ENCODE measurements at places on chromosomes 7 and 10. TPM values are rescaled to one million over a fixed set of nuclear protein-coding genes. Genes with fewer than 3 reads are reported as not detected.

GRCh38 chr10:96995851-96996250 lies 163.8 kb downstream of the LCOR start:
- DNase-seq: peak; percentile 63

GRCh38 chr10:98404571-98405359 lies 10.2 kb downstream of the PYROXD2 start:
- DNase-seq: peak; percentile 75

GRCh38 chr7:112081778-112082177 lies 124.4 kb downstream of the DOCK4 start:
- no peak for DNase-seq

GRCh38 chr10:69047111-69047832 lies 40.6 kb upstream of the SRGN start:
- no peak for DNase-seq

DNA sequence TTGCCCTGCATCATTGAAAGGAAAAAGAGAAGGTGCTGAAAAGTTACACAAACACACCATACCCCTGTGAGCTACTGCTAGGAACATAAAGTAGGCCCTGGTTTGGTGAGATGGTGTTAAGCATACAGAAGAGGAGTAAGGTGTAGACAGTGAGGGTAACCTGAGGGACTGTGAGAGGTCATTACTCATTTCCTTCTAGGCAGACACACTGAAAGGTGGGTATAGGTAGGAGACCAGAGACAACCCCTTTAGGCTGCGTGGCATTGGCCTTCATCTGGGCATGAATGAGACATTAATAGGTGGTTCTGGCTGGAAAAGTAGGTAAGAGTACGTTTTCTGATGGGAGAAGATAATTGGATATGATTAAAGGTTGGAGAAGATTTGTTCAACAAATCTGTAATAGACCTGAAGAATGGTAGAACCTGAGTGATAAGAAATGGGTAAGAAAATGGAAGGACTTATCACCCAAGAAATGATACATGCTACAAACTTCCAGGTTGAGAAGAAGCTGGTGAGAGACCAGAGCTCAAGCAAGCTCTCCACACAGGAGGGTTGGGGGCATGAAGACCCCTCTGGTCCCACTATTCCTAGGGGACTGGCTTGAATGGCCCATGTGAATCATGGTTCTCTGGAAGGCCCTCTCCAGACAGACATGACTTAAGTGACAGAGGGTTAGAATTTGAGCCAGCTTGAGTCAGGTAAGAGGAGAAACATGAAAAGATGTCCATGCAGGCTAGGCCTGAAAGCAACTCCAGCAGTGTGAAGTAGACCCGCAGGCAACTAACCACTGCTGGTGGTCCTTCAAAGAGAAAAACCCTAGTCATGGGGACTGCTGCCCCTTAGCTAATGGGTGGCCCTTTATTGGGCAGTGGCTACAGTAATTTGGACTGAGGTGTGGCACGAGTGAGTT lies 3.8 kb downstream of the COMTD1 start:
- no peak for DNase-seq

DNA sequence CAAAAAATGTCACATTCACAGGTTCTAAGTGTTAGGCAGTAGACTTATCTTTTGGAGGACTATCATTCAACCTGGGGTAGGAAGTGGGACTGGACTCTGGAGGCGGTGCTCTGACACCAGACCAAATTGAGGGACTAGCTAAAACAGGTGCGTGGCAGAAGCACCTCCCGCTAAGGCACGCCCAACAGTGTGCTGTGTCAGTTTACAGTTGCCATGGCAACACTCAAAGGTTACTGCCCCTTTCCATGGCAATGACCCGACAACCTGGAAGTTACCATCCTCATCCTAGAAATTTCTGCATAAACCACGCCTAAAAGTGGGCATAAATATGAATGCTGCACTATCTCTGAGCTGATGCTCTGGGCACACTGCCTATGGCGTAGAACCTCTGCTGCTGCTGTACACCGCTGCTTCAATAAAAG lies 14.0 kb upstream of the BLNK start:
- no peak for DNase-seq

GRCh38 chr7:87038993-87039690 lies 20.3 kb downstream of the ELAPOR2 start:
- no peak for DNase-seq

DNA sequence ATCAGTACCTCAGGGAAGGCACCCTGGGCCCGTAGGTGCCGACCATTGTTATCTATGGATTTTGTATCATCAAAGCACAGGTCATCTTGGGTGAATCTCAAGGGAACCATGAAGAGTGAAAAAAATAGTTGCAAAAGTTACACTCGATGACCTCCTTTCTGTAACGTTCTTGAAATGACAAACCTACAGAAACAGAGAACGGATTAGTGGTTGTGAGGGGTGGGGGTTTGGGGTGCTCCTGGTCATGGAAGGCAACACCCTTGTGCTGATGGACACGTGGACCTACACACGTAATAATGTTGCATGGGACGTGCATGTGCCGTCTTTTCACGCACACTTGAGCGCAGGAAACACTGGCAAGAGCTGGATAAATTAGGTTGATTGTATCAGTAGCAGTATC lies 655.9 kb downstream of the SDK1 start:
- DNase-seq: no peak

DNA sequence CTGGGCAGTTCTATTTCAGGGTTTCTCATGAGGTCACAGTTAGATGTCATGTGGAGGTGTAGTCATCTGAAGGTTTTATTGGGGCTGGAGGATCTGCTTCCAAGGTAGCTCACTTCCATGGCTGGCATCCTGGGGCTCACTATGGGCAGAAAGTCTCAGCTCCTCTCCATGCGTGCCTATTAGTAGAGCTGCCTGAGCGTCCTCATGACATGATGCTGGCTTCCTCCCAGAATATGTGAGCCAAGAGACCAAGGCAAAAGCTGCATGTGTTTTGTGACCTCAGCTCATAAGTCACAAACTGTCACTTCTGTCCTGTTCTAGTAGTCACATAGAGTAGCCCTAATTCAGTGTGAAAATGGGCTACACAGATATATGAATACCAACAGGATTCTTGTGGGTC lies 524.4 kb downstream of the SUGCT start:
- no peak for DNase-seq

DNA sequence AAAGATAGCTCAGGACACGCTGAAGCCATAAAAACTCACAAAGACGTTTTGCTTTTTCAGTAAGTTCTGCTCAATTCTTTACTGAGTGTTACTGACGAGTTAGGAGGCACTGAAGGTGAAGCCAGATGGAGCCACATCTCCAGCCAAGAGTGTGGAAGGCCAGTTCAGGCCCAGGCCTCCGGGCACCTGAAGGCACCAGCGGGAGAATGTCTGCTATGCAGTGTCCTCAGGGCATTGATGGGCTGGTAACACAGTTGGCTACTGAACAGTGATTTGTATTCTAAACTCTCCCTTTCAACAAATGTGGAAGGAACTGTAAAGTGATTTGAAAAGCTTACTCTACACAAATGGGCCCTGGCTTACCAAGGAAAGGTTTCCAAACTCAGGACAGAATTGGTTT lies 64.8 kb upstream of the SVIL start:
- DNase-seq: no peak

Gene HOXA2
- not detected for total RNA-seq

Gene EPHA1
- 0.96 TPM for total RNA-seq

Gene C10orf67
- 0.46 TPM for total RNA-seq

Gene ANK3
- 21.1 TPM for total RNA-seq

Gene TMEM229A
- total RNA-seq: 0.09 TPM

Gene MRPS33
- total RNA-seq: 53.8 TPM

GRCh38 chr7:117830422-117830954 lies 42.8 kb downstream of the CTTNBP2 start:
- DNase-seq: no peak

Gene DDC
- not detected for total RNA-seq

Gene INMT
- total RNA-seq: 0.09 TPM

DNA sequence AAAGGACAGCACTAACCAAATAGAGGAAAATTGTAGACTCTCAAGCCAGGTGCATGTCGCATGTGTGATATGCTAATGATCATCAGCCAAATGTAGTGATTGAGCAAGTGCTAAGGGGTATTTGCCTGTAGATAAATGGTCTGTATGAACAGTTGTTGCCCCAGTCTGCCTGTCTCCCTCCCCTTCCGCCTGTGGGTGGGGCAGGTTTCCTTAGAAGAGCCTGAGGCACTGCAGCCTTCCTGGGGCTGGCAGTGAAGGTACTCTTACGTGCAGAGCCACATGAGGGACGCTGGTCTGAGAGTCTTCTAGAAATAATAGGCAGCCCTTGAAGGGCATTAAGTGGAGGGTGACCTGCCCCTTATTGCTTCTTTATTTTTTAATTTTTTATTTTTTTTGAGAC lies 152.1 kb downstream of the SNX10 start:
- no peak for DNase-seq

- no peak for DNase-seq
Observed at GRCh38 chr10:73079779-73080541, 16.7 kb downstream of the P4HA1 start.

DNA sequence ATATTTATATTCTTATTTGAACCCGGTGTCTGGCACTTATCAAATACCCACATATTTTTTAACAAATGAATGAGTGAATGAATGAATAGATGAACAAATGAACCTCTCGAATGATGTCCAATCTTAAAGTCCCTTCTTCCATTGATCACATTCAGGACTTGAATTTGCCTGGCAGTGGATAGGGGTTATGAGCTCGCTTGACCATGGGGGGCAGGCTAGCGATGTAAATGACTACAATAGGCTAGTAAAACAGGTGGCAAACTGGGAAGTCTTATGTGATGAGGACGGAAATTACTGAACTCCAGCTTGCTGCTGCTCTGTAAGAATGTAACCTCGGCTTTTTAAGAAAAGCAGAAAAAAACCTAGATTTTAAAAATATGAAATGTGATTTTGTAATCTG lies 247.7 kb upstream of the DKK1 start:
- DNase-seq: no peak

Gene PPP1R9A
- total RNA-seq: 5.1 TPM

Gene MARVELD1
- 79.2 TPM for total RNA-seq

Gene PRPF18
- total RNA-seq: 21.0 TPM

- DNase-seq: no peak
Observed at GRCh38 chr10:121240011-121240410, 358.2 kb downstream of the FGFR2 start.

Gene MBL2
- not detected for total RNA-seq

DNA sequence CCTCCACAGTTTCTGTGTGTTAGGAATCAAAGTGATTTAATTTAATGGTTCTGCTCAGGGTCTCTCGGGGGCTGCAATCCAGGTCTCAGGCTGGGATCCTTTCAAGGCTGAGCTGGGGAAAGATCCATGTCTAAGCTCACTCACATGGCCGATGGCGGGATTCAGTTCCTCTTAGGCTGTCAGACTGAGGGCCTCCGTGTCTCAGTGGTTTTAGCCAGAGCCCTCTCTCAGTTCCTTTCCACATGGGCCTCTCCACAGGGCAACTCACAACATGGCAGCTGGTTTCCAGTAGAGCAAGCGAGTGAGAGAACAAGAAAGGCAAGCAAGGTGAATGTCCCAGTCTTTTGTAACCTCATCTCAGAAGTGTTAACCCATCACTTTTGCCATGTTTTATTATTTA lies 26.9 kb downstream of the CAV1 start:
- no peak for DNase-seq

DNA sequence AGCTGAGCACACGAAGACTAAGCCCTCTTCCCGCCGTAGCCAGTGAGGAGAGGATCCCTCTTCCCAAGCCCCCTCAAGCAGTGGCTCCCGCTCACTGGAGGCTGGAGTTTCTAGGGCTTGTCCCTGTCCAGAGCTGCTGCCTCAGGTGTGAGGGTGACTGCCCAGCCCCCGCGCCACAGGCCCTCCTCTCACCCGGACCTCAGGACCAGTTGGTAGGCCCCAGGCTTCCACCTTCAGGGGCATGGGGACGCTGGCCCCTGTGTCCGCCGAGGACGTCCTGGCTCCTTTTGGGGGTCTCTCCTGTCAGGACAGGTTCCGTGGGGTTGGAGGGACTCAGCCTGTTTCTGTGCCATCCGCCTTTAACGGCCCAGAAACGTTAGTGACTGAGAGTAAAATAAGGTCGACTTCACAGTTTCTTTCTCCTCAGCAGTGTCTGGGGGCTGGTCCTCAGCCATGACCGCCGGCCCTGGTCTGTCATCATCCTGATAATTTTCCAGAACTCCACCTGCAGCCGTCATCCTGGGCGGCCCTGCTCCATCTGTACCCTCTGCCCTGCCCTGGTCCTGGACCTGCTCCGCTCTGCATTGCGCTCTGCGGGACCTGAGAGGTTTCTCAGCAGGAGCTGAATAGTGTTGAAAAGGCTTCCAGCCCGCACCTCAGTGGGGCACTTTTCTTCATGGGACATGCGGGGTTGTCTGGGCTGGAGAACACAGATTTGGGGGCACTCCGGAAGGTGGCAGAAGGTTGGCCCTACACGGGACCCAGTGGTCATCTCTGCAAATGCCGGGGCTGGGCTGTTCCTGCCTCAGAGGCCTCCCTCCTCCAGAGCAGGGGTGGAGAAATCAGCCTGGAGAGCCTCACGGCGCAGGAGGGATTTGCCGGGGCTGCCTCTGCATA lies 36.0 kb upstream of the FAM20C start:
- DNase-seq: no peak

DNA sequence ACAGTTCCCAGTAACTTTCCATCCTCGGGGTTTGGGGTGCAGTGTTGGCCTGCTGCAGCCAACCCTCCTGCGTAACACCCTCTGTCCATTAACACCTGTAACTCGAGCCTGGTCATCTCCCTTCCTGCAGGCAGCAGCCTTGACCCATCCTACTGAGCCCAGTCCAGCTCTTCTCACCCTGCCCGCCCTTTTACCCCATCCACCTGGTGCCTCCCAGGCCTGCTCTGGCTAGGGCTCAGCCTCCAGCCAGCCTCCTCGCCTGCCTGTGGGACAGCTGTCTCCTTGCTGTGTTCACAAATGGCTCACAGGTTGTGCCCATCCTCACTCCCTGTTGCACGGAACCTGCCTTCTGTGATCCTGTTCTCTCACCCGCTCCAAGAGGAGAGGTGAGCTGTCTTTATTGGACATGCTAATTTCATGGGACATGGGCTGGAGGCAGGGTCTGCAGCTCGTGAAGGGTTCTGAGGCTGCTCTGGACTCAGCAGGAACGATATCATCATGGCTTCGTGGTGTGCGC lies 277.2 kb upstream of the TCERG1L start:
- DNase-seq: no peak

DNA sequence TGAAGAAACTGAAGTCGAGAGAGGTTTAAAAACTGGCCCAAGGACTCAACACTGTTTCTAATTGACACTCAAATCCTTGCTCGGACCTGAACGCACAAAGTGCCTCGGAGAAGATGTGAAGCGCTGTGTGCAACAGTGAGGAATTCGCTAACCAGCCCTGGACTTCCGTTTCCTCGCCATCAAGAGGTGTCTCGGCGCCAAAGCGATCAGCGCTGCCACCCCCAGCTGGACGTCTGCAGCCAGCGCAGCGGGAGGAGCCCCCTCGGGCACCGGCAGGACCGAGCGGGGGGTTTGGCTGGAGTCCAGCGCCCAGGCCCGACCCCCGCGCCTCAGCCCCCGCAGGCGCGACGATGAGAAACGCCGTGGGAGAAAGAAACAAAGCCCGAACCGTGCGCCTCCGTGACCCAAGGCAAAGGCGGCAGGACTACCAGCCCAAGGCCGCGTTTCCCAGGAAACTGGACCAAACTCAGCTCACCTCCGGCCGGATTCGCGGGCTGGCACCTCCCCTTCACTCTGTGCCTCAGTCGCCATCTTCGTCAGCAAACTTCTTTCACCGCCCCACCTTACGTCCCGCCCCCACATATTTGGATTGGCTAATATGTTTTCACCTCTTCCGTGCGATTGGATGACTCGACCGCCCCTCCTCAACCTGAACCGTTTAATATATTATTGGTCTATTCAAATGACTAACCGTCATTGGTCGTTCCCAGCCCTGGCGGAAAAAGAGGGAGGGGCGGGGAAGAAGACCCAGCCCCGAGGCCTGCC lies at the start of gene ARHGAP19:
ARHGAP19 (minus strand) TSS at position 541 of the 765 bp plus-strand sequence; CDS start at position 531, 10 bp downstream.
- DNase-seq: peak; percentile 96

Gene DGKB
- 0.24 TPM for total RNA-seq

Gene TMEM254
- total RNA-seq: 14.3 TPM

Gene SUN3
- not detected for total RNA-seq
